ENCODE measurements at places on chromosomes 1 and 21.

GRCh38 chr21:41439248-41439647, 13.2 kb downstream of the MX1 start:
- no peak for DNase-seq

GRCh38 chr1:245272676-245273075, 117.9 kb downstream of the KIF26B start:
- DNase-seq = no peak

- DNase-seq = no peak
Observed at GRCh38 chr1:110173466-110174105, 23.3 kb downstream of the SLC6A17 start.

GRCh38 chr1:221035662-221036153, 156.5 kb downstream of the HLX start:
- DNase-seq = no peak

DNA sequence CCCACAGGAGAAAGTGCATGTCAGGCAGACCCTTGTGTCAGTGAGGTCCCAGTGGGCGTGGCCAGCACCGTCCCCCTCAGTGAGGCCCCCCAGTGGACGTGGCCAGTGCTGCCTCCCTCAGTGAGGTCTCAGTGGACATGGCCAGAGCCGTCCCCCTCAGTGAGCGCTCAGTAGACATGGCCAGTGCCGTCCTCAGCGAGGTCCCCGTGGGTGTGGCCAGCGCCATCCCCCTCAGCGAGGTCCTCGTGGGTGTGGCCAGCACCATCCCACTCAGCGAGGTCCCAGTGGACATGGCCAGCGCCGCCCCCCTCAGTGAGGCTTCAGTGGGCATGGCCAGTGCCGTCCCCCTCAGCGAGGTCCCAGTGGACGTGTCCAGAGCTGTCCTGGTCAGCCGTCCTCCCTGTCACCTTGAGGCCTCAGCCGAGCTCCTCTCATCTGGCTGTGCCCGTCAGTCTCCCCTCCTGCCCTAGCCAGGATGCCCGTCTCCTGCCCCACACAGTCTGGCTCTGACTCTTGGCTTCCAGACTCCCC, 35.5 kb downstream of the PDE9A start:
- DNase-seq = no peak

DNA sequence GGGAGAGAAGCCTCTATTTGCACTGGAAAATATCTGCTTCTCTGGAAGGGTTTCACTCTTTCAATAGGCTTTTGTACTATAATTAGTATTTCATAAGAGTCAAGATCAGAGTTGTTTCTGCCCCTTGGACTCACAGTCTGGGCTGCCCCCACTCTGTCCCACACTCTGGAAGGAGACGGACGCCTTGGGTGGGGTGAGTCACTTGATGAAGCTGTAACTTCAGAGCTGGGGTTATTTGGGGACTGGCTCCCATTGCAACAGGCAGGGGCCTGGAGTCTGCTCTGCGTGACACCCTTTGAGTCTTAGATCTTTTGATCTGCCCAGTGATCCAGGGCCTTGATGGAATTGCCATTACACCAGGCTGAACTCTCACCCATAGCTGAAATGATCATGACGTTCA, 4.0 kb upstream of the KCNA10 start:
- DNase-seq = no peak

GRCh38 chr21:17002594-17003257, 510.1 kb upstream of the CXADR start:
- DNase-seq = no peak

DNA sequence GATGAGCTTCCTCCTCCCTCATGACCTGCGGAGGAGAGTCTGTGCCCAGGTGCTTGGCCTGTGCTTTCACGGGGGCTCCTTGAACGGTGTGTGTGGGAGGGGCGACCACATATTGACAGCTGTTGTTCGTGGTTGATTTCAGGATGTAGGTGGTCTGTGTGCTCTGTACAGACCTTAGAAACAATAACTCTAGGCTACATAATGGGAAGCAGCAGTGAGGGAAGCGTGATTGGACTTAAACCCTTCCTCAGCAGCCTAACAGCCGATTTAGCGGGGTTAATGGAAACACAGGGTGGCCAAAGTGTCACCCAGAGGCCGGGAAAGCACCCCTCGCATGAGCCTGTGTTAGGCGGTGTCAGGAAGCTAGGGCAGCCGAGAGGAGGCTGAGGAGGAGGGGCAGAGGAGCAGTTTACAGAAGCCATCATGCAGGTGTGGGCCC, 56.0 kb downstream of the TBCE start:
- DNase-seq = no peak

- no peak for DNase-seq
Observed at GRCh38 chr1:47564570-47564969, 126.7 kb downstream of the FOXD2 start.

DNA sequence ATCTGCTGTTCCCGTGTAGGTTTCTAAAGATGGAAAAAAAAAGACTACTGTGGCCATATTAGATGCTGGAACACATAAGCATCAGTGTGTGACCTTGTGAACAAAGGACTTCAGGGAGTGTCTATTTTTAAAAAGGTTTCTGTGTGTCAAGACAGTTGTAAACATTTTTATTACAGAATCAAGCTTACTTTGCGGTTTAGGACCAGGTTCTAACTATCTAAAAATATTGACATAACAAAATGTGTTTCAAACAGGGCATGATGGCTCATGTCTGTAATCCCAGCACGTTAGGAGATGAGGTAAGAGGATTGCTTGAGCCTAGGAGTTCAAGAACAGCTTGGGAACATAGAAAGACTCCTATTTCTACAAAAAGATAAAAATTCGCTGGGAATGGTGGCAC, 7.1 kb upstream of the DDI2 start:
- no peak for DNase-seq

GRCh38 chr1:225747566-225747965, 30.1 kb upstream of the SRP9 start:
- DNase-seq = no peak

DNA sequence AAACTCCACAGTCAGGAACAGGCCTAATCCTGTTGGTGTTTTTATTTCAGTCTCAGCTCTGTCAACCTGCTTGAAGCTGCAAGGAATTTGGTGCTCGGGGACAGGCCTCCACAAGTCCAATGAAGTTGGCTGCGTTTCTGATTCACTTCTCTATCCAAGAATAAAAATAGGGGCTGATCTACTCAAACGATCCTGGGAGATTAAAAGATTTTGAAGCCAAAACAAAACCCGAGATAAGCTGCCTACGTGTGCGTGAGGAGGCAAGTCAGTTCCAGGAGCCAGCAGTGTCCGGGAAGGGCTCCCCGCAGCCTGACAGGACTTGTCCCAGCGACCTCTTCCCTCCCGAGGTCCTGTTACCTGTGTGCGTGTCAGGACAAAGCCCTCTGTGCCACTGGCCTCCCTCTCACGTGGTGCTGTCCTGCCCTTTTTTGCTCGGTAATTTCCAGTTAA, 98.0 kb downstream of the ETS2 start:
- DNase-seq = no peak

DNA sequence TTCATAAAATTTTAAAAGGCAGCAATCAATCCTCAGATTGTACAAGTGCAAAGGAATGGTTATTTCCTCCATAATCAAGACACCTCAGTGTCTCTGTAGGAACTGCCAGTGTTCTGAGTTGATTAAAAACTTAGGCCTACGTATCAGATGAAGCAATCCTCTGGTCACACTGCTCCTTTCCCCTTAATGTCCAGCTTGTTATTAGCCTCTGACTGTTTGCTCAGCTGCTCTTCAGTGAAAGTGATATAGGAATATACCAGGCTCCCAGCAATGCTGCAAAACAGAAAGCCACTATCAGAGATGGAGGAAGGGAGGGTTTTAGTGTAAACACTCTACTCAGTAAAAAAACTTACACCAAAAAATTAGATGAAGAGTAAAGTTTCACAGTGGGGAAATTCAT, 49.8 kb downstream of the SLC35D1 start:
- no peak for DNase-seq

GRCh38 chr1:211603191-211603701, 24.3 kb upstream of the SLC30A1 start:
- DNase-seq = no peak

GRCh38 chr1:25991937-25992688, 5.8 kb downstream of the PAFAH2 start:
- no peak for DNase-seq

- no peak for DNase-seq
Observed at GRCh38 chr1:24191860-24192259, 4.8 kb upstream of the IFNLR1 start.

DNA sequence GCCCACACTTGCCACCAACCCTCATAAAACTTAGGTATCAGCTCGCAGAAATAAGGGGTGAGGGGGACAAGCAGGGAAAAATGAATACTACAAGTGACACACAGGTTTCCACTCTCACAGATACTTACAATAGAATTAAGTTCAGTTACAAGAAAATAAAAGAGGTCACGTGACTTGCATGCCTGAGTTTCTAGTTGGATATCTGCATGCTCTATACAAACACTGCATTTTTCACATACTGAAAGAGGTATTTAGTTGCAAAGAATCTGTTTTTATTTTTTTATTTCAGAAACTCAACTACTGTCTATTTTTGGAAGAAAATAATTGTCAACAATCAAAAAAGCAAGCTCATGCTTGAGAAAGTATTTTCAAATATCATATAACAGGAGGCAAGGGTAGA, 43.5 kb downstream of the DPYD start:
- no peak for DNase-seq

DNA sequence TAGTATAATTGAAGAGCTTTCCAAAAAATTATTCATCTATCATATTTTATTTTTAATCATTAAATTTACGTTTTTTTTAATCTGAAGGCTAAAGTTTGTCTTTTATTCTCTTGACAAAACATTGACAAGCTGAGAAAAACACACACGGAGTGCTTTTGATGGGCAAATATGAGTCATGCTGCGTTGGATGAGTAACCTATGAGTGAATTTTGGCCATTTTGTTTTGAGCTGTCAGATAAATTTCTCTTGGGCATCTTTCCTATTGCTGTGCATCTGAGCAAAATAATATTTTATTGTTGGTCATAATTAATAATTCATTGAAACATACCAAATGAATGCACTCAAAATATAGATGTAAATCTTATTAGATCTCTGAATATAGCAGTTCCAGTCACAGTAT, 1144.1 kb upstream of the ADGRL2 start:
- DNase-seq = no peak

DNA sequence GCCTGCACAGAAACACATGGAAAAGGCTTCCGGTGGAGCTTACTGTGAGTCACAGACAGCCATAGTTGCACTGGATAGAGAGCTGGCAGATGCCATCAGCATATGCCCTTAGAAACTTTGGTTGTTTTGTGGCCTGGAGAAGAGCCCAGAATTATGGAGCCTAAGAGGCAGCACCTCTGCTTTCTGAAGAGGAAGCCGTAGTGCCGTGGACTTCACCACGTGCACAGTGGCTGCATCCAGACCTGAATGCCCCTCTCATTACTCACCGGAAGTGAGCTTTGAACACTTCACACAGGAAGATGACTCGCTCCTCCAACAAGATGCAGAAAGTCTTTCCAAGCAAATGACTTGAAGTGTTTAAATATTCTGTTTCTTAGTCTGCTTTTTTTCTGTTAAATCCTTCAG, 28.4 kb downstream of the JUN start:
- no peak for DNase-seq

GRCh38 chr1:12161662-12162458, 4.9 kb upstream of the TNFRSF1B start:
- no peak for DNase-seq

DNA sequence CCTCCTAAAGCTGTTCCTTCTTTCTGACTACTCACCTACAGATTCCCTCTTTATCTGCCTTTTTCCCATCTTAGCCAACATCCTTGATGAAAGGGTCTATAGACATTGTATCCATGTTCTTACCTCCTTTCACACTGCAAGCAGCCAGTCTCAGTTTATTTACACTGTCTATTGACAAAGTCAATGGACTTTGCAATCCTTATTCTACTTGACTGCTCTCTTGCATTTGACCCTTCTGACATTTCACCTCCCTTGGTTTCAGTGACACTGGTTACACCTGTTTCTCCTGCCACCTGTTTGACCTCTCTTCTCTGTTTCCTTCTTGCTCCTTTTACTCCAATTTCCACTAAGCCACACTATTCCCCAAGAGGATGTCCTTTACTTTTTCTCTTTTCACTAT, 224.0 kb upstream of the SNX7 start:
- DNase-seq = no peak

DNA sequence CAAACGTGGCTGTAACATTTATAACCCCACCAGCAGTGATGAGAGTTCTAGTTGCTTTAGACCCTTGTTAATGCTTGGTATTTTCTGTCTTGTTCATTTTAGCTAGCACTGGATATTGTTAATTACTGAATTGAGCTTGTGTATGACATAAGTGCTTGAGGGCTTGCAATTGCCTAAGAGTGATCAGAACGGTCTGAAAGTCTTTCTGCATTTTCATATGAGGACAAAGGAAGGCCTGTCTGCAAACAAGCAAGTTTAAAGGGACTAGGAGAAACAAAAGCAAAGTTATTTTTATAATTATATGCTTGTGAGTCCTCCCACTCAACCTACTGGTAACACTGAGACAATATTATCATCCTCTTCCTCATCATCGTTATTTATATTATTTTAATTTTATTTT, 305.5 kb upstream of the DUSP10 start:
- DNase-seq = no peak

DNA sequence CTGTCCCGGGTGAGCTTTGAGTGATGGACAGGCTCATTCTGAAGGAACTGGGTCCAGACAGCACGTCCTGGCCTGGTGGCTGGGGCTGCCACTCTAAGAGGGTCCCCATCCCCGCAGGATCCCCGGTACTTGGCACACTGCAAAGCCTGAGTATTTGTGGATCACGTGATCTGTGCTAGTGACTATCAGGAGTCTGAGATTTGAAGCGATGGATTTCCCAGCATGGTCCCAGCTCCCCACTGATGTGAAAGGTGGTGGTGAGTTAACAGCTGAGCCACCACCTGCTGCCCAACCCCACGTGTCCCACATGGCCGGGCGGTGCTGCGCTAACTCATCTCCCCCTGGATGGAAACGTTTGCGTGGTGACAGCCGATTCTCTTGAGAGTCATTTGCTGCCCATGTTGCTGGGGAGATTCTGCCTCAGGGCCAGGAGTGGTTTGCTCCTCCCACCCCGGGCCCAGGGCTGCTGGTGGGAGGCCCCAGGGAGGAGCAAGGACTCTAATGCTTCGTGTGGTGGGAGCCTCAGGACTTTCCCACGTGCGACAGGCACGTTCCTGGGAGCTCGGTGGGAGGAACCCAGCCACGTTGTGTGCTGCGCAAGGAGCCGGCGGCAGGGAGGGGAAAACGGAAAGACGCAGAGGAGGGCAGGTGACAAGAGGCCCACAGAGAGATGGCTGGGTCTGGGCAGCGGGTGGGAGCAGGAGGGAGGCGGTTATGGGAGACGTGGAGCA, 15.1 kb downstream of the FAAP20 start:
- DNase-seq = no peak

DNA sequence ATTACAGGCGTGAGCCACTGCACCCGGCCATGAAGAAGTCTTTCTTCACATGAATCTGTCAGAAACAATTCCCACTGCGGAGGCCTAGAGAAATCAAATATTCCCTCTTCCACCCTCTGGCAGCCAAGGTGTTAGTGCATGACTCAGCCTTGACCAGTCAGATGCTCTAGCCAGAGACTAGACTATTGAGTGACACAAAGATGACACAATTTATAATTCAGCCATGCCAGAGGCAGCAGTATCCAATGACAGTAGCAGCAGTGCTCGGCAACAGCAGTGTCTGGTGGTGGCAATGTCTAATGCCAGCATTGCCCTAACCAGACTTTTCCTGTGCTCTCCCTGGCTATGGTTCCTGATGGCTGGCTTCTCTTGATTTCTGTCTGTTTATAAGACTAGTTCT, 8.7 kb downstream of the CTXND2 start:
- no peak for DNase-seq
